LoVo (cell line): ENCODE measurements at places on chromosomes 2 and 18.

- no peak for DNase-seq
These were observed 265.2 kb upstream of the SPHKAP start for GRCh38 chr2:228446734-228447133.

GRCh38 chr2:209556354-209556961 is 132.6 kb downstream of the MAP2 start:
- no peak for DNase-seq

DNA sequence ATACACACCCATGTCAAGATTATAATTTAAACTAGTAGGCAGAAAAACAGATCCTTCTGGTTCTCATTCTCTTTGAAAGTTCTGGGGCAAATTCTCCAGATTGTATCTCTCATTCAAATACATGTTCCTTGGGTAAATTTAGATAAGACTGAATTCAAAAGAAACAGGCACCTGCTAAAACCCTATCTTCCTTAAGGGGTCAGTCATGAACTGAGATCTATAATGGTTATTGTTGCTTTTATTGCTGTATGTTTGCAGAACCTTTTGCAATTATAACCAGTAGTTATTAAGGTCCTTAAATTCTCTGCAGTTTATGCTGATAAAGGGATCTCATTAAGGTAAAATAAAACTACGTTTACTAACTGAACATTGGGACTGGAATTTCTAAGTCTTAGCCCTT is 83.5 kb downstream of the MYO5B start:
- no peak for DNase-seq

DNA sequence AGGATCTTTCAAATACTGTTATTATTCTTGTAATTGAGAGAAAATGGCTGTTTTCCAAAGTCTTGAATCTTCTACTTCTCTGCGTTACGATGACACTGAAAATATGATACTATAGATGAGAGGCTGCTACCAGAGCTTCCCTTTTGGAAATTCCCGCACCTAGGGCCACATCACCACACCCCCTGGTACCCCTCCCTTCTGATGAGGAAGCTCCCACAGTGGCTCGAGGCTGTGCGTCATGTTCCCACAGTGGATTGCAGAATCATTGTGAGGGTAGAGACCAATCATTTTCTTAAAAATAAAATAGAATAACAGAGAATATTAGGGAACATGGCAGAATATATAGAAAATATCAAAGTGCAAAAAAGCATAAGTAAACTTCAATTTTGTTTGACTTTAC is 268.9 kb upstream of the SMIM21 start:
- DNase-seq, result no peak

- DNase-seq, result peak; percentile 63
These were observed 111.5 kb downstream of the MCFD2 start for GRCh38 chr2:46803911-46804670.

GRCh38 chr2:85583667-85584353 is 421 bp upstream of the VAMP5 start:
- no peak for DNase-seq

- no peak for DNase-seq
These were observed 482.7 kb upstream of the SYT4 start for GRCh38 chr18:43760010-43760409.
